ENCODE measurements at places on chromosomes 11 and 22. TPM values are rescaled to one million over a fixed set of nuclear protein-coding genes. Genes with fewer than 3 reads are reported as not detected.

- DNase-seq: peak; percentile 41
These were observed 66.1 kb downstream of the SLC36A4 start for GRCh38 chr11:93131709-93132108.

DNA sequence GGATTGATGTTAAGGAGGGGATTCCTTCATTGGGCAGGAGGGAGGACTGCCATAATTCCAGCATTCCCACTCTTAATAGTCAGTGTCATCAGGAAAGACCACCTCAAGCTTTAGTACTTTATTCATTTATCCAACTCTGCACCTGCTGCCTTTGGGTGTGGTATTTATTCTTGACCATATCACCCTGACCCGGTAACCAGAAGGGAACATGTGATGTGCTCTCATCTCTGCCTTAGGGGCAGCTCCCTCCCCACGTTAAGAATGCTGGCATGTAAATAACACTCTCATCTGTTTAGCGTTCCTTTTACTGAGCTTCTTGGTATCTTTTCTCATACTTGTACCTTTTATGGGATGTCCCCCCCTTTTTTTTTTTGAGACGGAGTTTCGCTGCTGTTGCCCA is 7.7 kb downstream of the CAT start:
- no peak for DNase-seq

- peak; percentile 57 for DNase-seq
These were observed 173.9 kb downstream of the SHANK2 start for GRCh38 chr11:71078482-71078881.

DNA sequence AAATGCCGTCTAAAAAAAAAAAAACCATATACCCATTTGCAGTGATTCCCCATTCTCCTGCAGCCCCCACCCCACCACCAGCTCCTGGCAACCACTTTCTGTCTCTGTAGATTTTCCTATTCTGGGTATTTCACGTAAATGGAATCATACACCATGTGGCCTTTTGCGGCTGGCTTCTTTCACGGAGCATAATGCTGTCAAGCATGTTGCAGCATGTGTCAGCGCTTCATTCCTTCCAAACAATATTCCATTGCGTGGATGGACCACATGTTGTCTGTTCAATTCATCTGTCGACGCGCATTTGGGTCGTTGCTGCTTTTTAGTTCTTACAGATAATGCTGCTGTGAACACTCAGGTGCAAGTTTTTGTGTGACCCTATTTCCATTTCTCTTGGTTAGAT is 14.8 kb upstream of the EMID1 start:
- DNase-seq: no peak

GRCh38 chr22:17952273-17952801 is 72.0 kb downstream of the MICAL3 start:
- DNase-seq: no peak

GRCh38 chr22:20464096-20464614 is 26.5 kb upstream of the SCARF2 start:
- DNase-seq: no peak

GRCh38 chr11:35943309-35943708 is 553 bp upstream of the LDLRAD3 start:
- DNase-seq: no peak

GRCh38 chr11:1193326-1194230 is 29.3 kb upstream of the MUC5B start:
- peak; percentile 75 for DNase-seq

GRCh38 chr22:49848690-49849160 is 4.9 kb upstream of the ZBED4 start:
- DNase-seq: no peak

DNA sequence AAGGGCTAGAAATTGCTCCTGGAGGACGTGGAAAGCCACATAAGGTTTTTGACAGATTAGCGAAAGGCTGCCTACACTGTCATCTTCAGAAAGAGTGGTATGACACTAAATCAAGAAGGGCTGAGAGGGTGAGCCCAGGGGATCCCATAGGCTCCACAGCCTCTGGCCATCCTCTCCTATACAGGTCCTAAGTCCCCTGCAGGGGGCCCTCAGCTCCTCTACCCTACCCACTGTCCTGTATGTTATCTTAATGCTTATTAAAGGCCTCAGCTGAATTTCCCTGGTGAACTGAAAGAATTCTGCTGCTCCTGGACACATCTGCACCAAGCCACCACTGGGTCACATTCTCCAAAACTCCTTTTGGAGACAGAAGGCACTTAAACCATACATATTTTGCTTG is 7.9 kb downstream of the KLHL22 start:
- DNase-seq: no peak

GRCh38 chr11:33722590-33723234 is 13.5 kb downstream of the CD59 start:
- DNase-seq: no peak

- no peak for DNase-seq
These were observed 49.6 kb upstream of the SLC25A1 start for GRCh38 chr22:19228179-19228578.

TRIM34 gene
- total RNA-seq: 4.7 TPM

CASP5 gene
- 1.4 TPM for total RNA-seq

SCN4B gene
- total RNA-seq: 0.70 TPM
